ENCODE measurements at places on chromosomes 5 and 9.

DNA sequence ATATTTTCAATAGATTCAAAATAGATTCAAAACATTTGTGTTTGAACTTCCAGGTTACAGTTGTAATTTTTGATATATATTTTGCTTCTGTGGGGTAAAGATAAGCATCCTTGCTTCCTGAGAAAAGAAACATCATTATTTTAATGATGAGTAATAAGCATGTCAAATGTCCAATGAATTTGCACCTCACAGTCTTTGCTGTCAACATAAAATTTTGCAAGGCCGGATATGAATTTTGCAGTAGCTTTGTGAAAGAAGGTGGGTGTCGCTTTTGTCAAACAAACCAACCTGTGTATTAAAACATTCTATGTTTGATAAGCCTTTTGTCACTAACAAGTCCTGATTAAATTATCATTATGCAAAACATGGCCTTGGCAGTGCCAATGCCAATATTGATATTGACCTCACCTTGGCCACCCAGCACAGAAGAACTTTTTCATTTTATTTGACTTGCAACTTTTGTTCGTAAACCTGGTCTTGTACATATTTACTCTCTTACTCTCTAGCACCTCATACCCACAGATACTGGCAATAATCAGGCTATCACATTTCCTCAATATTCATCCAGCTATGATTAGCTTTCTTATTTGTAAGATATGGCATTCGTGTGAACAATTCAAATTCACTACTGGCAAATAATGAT, 645.0 kb upstream of the KLF4 start:
- DNase-seq, result no peak

DNA sequence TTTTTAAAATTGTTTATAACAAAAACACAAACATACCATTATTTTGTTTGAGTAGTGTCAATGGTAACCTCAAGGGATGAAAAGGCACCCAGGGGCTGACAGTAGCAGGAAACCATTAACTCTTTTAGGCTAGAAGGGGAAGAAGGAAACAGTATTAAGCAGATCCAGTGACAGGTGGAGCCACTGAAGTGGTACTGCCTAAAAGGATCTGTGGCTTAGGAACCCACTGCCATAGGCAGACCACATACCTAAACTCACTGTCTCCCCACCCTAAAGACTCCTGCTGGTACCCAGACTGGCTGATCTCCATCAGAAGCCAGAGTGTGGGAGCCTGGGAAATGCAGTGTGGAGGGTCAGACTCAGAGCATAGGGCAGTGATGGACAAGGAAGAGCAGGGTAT, 13.5 kb downstream of the RLN1 start:
- DNase-seq, result no peak

- DNase-seq, result no peak
Observed at GRCh38 chr9:92807031-92807756, 42.6 kb upstream of the BICD2 start.

DNA sequence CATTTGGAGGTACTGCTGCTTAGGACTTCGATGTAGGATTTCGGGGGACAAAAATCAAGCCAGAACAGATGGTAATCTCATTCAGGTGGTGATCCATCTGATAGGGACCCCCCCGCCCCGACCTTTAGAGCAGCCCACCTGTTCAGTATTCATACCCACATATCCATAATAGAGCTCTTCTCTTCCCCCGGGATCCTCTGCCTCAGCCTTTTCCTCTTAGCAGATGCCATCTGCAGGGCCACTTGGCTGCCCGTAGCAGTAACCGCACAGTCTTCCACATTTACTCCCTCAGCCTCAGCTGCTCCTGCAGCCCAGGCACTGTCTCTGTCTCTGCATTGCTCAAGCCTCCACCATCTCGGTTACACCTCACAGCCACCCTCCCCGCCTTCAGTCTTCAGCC, 65.8 kb upstream of the RARS1 start:
- DNase-seq, result no peak

DNA sequence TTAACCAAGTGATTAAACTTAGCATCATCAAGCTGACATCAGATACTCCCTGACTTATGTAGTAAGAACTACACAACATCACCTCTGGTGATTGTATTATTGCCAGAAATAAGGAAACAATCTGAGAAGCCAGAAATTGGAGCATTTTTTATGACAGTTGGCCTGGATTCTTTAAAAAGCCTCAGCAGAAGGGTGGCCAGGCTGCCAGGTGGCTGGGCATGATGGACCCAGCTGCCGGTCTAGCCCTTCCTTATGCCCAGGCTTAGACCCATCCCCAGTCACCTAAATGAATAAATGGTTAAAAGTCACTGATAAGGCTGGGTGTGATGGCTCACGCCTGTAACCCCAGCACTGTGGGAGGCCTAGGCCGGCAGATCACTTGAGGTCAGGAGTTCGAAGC, 12.8 kb downstream of the OR1K1 start:
- DNase-seq, result no peak

GRCh38 chr5:154663424-154663823, 91.8 kb upstream of the LARP1 start:
- no peak for DNase-seq

GRCh38 chr5:141668601-141669265, 13.3 kb downstream of the ARAP3 start:
- no peak for DNase-seq

DNA sequence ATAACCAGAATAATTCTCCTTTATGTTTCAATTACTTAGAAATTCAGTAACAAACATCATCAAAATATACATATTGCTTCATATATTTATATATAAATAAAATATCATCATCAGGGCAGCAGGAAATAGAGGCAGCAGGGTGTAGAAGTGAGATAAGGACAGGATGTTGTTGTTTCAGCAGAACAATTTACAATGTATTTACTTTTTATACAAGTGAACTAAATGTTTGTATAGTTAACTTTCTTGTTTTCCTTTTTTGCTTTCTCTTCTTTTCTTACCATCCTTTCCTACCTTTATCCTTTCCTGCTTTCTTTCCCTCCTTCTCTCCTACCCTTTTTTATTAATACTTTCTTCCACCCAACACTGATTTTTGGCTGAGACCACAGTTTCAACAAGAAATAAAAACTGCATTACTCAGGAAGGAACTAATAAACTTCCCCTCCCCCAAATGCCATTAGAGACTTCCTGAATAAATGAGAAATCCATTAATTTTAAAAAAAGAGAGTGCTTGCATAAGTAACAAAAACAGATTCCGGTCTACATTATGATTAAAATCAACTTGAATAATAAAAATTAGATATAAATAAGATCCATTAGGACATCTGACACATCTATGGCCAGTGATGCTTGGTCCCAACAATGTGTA, 159.8 kb upstream of the ACOT12 start:
- DNase-seq, result no peak

- no peak for DNase-seq
Observed at GRCh38 chr9:98087420-98088354, 31.2 kb downstream of the NANS start.

DNA sequence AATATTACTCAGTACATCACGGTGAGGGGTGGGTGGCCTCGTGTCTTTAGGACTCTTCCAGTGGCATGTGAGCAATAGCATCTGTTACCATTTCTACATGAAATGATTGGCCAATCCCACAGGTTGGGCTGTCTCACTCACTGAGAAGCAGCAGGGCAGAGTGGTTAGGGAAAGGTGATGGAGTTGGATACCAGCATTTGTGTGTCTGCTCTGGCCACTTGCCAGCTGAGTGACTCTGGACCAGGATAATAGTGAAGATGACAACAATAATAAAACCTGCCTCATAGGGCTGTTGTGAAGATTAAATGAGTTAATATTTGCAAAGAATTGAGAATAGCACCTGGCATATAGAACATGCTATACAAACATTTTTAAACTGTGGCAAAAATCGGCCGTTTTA, 42.0 kb downstream of the IQGAP2 start:
- DNase-seq, result no peak

DNA sequence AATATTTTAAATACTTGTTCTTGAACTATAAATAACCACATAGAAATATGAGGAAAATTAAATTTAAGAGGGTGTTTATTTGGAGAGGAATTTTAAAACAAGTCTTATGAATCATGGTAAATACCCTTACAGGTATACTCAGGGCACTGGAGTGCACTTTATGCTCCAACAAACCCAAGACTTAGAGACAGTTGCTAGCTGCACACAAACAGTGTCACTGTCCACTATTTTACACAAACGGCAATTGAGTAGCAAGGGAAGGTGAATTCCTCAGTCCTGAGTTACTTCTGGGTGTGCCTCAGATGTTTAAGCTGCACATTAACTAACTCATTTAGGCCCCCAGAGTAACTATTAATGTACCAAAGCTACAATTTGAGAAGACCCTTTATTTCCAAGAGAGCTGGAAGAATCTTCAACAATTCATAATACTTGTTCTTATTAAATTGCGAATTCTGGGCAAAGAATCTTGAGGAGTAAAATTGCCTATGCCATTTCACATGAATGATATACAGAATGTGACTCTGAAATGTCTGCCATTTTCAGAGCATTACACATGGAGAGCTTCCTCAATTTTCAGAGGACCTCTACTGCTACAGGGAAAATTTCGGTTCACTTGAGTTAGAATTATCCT, 371.2 kb downstream of the PDE4D start:
- no peak for DNase-seq

DNA sequence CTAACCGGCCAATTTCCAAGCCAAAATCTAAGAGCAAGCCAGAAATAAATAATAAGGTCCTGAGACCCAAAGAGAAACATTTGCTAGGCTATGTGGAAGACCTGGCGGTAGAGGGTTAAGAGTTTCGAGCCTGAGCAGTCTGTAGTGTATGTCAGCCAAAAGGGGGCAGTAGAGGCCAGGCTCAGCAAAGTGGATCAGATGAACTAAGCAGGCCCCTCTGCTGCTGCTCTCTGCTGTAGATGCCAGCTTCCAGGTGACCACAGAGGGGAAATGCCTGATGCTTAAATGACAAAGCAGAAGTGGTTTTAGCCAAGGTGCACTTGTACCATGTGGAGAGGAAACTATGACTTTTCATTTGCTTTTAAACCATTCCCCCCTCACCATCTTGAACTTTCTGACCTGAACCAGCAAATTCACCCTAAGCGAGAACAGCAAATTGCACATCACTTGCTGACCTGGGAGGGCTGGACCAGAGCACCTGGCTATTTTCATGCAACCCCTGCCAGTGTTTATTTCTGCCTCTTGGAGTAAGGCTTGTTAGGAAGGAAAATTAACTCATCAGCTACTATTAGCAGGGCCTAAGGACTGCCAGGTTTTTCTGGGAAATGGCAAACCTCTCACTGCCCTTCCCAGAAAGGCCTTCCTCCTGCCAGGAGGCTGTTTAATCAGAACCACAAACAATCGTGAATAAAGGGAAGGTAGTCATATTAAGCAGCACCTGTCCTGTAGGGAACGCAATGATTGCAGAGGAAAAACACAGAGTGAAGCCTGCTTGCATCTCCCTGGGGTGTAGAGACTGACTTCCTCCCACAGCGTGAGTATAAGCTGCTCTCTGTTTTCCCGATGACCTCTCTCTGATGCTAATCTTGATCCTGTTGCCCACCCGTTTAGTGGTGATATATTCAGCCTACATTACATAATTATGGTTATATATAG, 818.2 kb downstream of the TLR4 start:
- no peak for DNase-seq

- no peak for DNase-seq
Observed at GRCh38 chr5:64947031-64947430, 178.3 kb downstream of the CWC27 start.

- no peak for DNase-seq
Observed at GRCh38 chr9:136147038-136147889, 28.6 kb upstream of the TMEM250 start.

GRCh38 chr5:167835146-167835545, 456.3 kb upstream of the WWC1 start:
- DNase-seq, result no peak

- peak; percentile 75 for DNase-seq
Observed at GRCh38 chr9:37913480-37914153, 9.7 kb upstream of the SLC25A51 start.

DNA sequence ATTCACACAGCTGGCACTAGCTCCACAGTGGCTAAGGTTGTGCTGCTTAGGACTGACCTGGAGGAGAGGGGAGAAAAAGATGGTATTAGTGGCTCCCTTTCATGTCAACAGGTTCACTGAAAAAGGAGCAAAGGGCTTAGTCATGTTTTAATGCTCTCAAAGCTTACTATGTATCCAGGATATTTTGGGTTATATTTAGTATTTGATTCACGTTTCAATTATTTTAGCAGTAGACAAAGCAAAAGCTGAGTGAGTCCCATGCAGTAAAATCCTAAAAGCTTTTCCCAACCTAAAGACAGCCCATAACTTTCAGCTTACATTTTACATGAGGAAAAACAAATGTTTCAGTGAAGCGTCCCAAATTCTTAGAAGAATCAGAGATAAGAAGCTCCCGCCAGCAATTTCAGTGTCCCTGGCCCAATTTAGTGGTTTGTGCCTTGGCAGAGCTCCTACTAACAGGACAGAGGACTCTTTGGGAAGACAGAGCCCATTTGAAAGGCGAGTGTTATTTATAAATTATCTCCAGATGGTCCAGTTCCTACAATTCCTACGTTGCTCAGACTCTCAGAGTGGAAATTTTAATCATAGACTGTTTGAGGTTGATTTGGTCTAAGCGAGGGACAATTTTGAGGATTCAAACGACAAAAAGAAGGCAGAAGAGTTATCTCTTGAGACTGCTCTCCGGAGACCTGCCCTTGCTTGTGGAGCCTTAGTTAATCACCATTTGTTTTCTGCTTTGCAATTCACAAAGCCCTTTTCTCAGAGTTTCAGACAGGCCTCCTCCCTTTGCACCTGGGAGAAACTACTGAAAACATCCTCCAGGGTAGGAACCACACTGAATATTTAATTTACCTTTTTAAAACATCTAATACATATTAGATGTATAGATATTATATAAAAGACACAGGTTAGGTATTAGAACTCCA, 225.0 kb upstream of the ANKRD55 start:
- DNase-seq, result no peak

DNA sequence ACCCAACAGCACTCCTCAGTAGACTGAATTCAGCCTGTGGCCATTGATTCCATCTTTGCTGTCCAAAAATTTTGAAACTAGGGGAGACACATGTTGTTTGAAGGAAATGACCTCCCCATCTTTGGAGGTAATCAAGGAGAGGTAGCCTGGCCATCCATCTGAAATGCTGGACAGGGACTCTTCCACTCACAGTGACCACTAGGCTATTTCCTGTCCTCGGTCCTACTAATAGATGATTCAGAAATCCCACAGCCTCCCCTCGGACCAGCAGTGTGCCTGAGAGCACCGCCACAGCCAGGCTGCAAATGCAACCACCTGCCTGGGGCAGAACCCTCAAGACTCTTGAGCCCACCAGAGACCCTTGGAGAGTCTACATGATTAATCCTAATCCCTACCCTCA, 12.5 kb downstream of the HRH2 start:
- no peak for DNase-seq

GRCh38 chr5:124741711-124742496, 4.5 kb downstream of the ZNF608 start:
- DNase-seq, result no peak

GRCh38 chr5:15936505-15937245, 242.9 kb downstream of the MARCHF11 start:
- no peak for DNase-seq

All from activated CD4-positive, alpha-beta T cell treated with anti-CD3 and anti-CD28 coated beads for 24 hours (primary cell).